ENCODE measurements at places on chromosomes 12 and 14.

GRCh38 chr12:53958128-53958527, 3.4 kb downstream of the HOXC12 start:
- no peak for DNase-seq

- DNase-seq: no peak
Observed at GRCh38 chr14:73264885-73265720, 27.8 kb downstream of the PAPLN start.

- no peak for DNase-seq
Observed at GRCh38 chr14:103232031-103232808, 101.8 kb upstream of the EIF5 start.

DNA sequence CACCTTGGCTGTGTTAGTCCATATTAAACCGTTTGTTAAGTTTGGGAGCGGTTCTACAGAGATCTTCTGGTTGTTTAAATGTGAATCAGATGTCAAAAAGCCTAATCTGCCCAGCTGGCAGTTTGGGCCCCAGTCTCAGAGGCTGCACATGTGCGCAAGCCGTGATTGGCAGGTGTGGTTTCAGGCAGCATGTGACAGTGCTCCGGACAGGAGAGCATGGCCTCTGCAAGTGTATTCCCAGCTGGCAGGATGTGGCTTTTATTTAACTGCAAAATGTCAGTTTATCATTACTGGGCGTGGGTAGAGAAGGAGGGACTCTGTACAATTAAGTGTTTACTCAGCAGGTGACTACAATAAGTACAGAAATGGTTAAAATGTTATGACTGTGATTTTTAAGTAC, 77.5 kb downstream of the PELI2 start:
- peak; percentile 10 for DNase-seq

- DNase-seq: no peak
Observed at GRCh38 chr12:113860950-113861349, 105.2 kb downstream of the RBM19 start.

GRCh38 chr12:124501827-124502226, 65.6 kb downstream of the NCOR2 start:
- no peak for DNase-seq

DNA sequence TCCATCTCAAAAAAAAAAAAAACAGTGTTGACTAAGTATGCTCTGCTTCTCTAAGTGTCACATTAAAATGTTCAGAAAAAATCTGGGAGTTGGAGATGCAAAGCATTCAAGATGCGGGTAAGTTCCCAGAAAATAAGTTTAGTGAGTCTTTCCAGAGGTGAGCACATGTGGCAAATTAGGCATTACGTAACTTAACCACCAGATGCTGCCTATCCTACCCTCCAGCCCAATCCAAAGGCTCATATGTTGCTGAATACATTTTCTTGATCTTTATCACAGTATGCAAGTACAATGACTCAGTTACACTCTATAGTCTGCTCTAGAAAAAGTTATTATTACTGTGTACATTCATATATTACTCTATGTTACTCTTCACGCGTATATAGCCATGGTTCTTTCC, 3.6 kb downstream of the SLC2A14 start:
- no peak for DNase-seq
